HFF-Myc (cell line): ENCODE measurements at places on chromosomes 13 and 19.

DNA sequence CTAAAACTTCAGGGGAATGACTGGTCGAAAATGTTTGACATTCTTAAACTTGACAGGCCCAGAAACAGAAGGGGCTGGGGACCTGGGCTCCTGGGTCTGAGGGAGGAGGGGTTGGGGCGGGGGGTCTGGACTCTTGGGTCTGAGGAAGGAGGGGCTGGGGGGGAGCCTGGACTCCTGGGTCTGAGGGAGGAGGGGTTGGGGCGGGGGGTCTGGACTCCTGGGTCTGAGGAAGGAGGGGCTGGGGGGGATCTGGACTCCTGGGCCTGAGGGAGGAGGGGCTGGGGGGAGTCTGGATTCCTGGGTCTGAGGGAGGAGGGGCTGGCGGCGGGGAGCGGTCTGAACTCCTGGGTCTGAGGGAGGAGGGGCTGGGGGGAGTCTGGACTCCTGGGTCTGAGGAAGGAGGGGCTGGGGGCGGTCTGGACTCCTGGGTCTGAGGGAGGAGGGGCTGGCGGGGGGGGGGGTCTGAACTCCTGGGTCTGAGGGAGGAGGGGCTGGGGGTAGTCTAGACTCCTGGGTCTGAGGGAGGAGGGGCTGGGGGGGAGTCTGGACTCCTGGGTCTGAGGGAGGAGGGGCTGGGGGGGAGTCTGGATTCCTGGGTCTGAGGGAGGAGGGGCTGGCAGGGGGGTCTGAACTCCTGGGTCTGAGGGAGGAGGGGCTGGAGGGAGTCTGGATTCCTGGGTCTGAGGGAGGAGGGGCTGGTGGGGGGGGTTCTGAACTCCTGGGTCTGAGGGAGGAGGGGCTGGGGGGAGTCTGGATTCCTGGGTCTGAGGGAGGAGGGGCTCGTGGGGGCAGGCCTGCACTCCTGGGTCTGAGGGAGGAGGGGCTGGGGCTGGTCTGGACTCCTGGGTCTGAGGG lies 5.5 kb upstream of the KLK6 start:
- DNase-seq = no peak

GRCh38 chr13:43128504-43128961 lies 105.1 kb downstream of the DNAJC15 start:
- DNase-seq = no peak

- DNase-seq = no peak
These were observed 1067.7 kb downstream of the PCDH9 start for GRCh38 chr13:66162470-66162869.

DNA sequence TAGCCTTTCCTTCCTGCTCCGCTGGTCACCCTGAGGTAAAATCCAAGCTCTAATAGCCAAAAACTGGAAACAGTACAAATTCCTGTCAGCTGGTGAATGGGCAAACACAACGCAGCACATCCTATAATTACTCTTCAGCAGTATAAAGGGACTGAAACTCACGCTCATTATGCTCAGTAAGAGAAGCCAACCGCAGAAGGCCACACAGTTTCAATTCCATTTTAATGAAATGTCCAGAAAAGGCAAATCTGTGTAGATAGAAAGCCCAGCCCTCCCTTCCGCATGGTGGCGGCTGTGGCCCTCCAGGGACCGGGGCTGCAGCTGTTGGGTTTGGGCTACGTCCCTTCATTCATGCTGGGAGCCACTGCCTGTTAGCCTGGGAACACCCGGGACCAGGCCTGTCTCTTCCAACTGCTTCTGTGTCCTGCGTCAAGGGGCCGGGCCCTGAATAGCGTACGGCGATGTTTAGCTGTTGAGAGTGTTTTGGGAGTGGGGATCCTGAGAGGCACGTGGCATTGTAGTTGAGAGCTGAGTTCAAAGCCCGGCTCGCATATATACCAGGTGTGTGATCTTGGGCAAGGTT lies 23.5 kb downstream of the NKPD1 start:
- DNase-seq = no peak

- DNase-seq = no peak
These were observed 173.0 kb downstream of the KLF12 start for GRCh38 chr13:73961181-73961580.

GRCh38 chr13:25910243-25910642 lies 141.6 kb downstream of the SHISA2 start:
- no peak for DNase-seq

GRCh38 chr13:98482476-98483444 lies 94.1 kb downstream of the STK24 start:
- DNase-seq = no peak
